Non-pigmented ciliary epithelial cell (primary cell): ENCODE measurements at places on chromosomes 5 and 9.

DNA sequence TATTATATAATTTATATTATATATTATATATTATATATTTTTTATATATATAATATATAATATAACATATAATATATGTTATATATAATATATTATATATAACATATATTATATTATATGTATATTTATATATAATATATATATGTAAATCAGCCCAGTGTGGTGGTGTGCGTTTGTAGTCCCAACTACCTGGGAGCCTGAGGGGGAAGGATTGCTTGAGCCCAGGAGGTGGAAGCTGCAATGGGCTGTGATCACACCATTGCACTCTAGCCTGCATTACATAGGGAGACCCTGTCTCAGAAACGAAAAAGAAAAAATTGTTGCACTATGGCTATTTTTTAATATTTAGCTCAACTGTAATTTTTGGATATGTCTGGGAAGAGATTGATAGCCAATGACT lies 52.4 kb downstream of the NSD1 start:
- no peak for DNase-seq

DNA sequence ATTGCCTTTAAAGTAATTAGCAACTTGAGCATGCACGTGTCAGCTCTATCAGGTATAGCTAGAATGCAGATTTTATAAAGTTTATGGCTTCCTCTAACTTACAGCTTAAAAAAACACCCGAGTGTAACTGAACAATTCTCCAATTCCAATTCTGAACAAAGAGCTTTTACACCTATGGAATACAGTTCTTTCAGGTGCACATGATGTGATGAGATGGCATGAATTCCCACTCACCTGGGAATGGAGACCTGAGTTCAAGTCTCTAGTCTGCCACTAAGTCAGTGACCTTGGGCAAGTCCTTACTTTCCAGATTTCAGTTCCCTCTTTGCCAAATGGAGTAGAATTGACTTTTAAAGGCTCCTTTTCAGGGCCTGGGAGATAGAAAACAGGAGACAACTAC lies 1.8 kb downstream of the ZFAND5 start:
- DNase-seq, result no peak

DNA sequence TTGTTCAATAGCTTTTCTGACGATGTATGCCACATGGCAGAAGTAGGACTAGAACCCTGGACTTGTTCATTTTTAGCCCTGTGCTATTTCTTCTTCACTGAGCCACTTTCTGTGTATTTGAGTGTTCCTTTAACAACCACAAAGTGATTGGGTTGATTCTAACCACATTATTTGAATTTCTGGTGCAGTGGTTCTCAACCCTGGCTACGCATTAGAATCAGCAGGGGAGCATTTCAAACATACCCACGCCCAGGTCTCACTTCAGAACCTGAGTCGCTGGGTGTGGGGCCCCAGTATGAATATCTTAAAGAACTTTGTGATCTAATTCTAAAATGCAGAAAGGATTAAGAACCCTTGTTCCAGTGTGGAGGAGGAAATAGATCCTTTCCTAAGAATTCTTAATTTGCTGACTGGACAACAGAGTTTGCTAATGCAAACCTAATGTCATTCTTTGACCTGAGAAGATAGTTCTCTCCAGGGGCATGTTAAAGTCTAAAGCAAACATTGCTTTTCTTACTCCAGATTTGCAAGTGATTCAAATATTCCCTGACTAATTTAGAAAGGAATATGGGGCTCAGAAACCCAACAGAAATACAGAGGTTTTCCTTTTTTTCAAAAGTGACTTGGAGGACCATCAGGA lies 75.4 kb upstream of the GDNF start:
- no peak for DNase-seq

DNA sequence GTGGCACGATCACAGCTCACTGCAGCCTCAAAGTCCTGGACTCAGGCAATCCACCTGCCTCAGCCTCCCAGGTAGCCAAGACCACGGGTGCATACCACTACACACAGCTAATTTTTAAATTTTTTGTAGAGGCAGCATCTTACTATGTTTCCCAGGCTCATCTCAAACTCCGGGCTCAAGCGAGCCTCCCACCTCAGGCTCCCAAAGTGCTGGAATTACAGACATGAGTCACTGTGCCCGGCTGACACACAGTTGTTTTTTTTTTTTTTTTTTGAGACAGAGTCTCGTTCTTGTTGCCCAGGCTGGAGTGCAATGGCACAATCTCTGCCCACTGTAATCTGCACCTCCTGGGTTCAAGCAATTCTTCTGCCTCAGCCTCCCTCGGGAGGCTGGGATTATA lies 70.1 kb upstream of the CNOT6 start:
- no peak for DNase-seq

DNA sequence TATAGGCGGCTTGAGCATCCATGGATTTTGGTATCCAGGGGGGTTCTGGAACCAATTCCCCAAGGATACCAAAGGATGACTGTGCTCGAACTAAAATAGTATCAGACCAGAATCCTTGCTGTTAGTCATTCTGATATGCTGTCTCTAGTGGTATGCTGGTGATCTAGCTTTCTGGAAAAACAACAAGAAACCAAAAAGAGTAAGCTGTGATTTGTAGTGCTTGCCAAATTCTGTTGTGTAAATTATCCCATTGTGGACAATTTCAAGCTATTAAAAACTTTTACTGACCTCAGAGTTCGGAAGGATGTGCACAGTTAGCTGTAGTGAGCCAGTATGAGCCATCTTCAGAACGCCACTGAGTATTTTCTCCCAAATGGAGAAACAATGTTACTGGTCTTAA lies 99.0 kb upstream of the FBN2 start:
- peak; percentile 74 for DNase-seq

DNA sequence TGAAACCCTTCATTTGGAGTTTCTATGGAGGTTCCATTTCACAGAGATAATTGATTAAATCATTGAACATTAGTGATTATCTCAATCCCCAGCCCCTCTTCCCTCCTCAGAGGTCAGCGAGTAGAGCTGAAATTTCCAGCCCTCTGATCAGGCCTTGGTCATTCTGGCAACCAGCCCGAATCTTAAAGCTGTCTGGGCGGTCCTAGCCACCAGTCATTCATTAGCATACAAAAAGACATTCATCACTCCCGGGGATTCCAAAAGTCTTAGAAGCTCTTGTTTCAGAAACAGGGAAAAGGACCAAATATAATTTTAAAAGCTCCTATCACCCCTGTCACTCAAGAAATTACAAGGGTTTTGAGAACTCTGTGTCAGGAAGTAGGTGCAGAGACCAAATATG lies 41.3 kb downstream of the ZNF474 start:
- DNase-seq, result no peak

- DNase-seq, result no peak
These were observed 270.6 kb downstream of the MLLT3 start for GRCh38 chr9:20351715-20352114.

- no peak for DNase-seq
These were observed 128.6 kb downstream of the MYO10 start for GRCh38 chr5:16807547-16807864.

GRCh38 chr5:151819830-151820229 lies 48.1 kb downstream of the G3BP1 start:
- no peak for DNase-seq

DNA sequence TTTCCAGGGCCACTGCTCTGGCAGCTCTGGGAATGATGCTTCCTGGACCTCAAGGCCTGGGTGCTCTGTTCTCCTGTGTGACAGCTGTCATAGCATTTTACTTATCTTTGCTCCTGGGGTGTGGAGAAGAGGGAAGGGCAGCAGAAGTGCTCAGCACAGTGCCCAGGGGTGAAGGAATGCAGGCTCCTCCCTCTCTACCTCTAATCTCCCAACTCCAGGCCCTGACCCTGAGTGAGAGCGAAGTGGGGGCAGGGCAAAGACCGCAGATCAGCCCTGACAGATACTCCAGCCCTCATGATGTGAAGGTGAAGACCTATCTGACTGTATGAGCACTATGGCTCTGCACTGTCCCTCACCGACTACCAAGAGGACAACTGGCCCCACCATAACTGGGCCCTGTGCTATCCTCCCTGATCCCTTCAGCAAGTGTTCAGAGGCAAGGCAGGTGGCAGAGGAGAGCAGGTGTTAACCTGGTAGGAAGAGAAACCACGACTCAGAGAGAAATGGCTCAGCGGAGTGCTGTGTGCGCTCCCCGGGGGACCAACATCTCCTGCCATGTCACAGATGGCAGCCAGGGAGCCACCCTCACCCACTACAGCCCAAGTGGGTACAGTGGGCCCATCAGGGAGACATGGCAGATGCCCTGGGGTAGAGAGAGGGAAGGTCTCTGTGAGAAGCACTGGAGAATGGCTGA lies 16.8 kb downstream of the ACSL6 start:
- no peak for DNase-seq

- DNase-seq, result no peak
These were observed 96.4 kb downstream of the CAMSAP1 start for GRCh38 chr9:135810806-135811575.

- peak; percentile 42 for DNase-seq
These were observed 6.3 kb upstream of the MED7 start for GRCh38 chr5:157148734-157149615.

- no peak for DNase-seq
These were observed 173.9 kb downstream of the C9orf50 start for GRCh38 chr9:129446828-129447550.

- DNase-seq, result no peak
These were observed 15.5 kb downstream of the CARD19 start for GRCh38 chr9:93111371-93112115.

DNA sequence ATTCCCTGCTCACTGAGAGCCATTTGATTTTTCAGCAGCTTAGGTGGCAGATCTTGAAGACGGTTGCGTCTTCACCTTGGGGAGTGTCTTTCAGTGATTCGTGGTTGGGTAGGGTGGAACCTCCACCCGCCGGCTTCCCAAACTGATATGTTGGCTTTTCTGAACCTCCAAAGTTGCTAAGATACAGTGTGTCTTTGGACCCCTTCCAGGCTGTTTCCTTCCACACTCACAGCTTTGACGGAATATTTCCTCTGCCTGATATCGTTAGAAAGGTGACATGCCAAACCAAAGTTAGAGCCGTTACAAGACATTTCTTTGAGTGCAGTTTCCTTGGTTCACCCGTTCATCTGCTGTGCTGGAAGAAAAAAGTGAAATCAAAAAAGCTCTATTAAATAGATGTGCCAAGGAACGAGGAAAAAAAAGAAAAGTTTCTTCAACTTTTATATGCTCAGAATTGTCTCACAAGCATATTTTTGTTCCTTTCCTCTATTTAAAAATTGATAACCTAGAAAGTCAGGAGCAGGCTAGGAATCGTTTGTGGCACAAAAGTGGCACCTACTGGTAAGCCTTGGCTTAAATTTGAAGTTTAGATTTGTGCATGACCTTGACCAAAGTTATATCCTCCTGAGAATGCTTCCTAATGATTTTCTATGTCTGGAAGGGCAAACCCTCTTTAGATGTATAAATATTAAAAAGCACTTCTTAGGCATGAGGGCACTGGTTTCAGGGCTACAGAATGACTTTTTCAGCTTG lies 270.7 kb upstream of the WWC1 start:
- DNase-seq, result no peak

DNA sequence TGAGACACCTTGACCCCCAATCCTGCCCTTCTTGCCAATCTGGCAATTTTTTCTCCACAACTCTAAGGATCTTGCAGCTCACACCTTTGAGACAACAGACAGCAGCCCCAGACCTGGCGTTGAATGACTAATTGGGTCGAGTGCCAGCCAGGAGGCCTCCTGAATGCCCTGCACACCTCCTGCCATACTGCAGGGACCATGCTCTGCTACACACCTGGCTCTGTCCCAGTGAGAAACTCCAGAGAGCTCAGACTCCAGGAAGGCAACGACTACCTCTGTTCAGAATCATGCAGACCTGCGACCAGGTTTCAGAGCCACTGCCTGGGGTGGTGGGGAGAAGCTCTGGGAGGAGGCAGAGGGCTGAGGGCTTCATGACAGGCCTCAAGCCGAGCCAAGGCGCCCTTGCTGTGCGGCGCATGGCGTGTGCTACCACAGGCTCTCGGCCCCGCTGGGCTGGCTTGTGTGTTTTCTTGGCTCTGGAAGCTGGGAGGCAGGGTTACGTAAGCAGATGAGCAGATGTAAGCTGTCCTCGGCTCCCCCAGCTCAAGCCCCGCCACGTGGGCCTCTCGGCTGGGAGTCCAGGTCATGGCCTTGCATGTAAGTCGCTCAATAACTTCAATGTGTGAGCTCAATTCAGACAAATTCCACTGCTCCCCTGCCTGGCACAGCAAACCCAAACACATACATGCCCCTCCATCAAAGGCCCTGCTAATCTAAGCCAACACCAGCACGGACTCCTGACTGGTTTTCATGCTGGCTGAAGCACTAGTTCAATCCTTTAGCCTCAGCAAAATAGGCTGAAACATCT lies 27.5 kb downstream of the B4GALT1 start:
- DNase-seq, result peak; percentile 76

DNA sequence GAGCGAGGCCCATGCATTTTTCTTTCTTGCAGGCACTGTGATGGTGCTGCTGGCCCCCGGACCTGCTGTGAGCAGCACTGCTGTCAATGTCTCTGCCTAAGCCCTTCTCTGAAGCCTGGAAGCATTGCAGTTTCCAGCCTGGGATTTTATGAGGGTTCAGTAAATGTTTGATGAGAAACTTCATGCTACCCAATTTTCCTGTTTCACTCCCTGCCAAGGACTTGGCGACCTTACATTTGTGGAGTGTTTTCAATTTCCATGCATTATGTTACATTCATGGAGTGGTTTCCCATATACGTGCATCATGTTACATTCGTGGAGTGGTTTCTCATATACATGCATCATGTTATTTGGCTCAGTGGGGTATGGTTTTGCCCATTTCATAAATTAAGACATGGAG lies 90.7 kb upstream of the PTCH1 start:
- DNase-seq, result no peak

GRCh38 chr9:111743275-111743674 lies 51.5 kb downstream of the SHOC1 start:
- no peak for DNase-seq

GRCh38 chr5:79186021-79186420 lies 49.9 kb upstream of the JMY start:
- no peak for DNase-seq

DNA sequence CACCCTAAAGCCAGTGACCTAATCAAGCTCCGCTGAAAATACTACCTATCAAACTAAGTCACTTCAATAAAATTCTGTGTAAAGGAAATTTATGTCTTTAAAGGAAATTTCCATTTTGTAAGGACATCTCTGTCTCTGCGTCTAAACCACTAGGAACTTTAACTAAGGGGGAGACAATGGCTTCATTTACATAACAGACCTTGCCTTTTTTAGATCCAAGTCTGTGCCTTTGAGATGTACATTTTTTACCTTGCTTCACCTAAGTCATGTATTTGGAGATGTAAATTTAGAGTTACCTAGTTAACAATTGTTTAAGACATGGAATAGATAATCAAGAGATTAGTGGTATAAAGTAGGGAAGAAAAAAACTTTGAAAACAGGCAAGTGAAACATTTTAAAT lies 10.2 kb upstream of the GLT6D1 start:
- no peak for DNase-seq

GRCh38 chr9:69376651-69377050 lies 51.6 kb downstream of the ENTREP1 start:
- peak; percentile 77 for DNase-seq

- DNase-seq, result no peak
These were observed 44.7 kb upstream of the DMAC1 start for GRCh38 chr9:7844242-7844641.

GRCh38 chr9:77221431-77221830 lies 44.1 kb downstream of the VPS13A start:
- no peak for DNase-seq
